ENCODE measurements at places on chromosomes 12 and 14.

GRCh38 chr12:67222302-67222701 is 46.9 kb upstream of the CAND1 start:
- no peak for DNase-seq

DNA sequence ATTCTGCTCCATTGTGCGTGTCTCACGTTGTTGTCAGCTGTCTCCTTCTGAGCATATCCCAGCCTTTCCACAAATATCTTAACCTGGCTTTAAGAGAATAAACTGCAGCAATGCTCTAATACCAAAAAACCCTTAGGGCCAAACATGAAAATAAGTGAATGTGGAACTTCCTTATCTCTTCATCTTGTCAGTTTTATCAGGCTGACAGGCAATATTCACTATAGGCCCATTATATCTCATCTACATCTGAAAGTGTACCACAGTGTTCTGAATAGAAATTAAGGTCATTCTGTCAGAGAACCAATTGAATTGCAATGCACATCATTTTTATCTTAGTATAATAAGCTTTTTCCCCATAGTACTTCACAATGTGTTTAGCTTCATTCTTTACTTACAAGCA is 933.1 kb upstream of the FBXO33 start:
- DNase-seq, result no peak

DNA sequence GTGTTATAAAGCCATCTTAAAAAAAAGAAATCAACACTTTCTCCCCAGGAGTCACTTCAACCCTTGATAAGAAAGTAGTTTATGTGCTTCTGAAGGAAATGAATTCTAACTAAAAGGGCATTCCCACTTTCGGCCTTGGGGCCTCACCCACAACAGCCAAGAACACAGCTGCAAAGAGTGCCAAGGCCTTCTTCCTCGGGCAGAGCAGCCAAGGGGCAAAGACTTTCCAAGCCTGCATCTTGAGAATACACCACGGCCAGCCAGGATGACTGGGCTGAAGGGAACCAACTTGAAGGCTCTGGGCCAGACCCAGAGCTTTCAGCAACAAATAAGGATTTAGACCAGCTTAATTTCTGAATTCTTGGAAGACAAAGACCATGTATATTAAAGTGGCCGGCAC is 60.4 kb upstream of the FOXN3 start:
- DNase-seq, result peak; percentile 45

- no peak for DNase-seq
These were observed 40.5 kb downstream of the ESR2 start for GRCh38 chr14:64253672-64254071.

DNA sequence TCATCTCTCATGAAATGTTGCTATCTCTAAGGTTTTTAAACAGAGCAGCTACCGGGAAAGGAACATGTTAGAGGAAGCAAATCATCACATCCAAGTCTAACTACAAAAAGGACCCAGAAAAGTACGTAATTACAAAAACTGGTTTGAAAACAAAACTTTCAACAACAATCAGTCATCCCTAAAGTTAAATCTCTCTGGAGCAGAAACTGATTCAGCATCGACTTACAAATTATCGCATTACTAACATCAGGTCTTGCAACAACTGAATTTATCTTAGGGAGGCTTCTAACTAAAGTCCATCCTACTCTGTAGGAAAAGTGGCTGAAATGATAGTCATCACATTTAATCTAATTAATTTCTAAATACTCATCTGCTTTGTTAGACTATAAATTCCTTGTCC is 137.0 kb downstream of the MED13L start:
- no peak for DNase-seq

GRCh38 chr12:41333974-41334373 is 145.9 kb downstream of the PDZRN4 start:
- no peak for DNase-seq

DNA sequence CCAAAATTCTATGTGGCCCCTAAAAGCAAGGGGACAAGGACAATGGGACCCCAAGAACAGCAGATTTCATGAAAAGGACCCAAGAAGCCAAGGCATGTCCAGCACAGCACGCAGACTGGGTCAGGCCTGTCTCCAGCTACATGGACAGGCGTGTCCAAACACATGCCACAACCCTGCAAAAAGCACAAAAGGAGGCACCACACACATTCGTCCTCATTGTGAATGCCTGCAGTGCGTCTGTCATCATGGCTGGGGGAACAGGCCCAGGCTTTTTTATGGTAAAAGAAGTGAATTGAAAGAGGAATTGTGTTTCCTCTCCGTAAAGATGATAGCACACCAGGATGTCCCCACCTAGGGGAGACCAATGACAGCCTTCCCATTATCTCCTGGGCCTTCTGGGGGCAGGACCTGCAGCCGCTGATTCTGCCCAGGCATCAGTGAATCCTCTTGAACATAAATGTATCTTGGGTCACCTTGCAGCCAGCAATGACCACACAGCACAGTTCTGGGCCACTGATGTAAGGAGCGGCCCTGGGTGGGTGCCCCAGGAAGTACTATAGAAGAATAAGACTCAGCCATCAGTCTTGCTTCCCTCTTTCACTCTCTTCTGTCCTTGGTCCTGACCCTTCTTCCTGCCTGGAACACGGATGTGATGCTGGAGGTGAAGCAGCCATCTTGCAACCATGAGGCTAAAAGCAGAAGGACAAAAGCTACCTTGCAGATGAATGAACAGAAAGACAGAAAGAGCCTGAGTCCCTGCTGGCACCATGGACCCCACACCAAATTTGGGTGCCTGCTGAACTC is 29.8 kb upstream of the C14orf180 start:
- DNase-seq, result no peak

DNA sequence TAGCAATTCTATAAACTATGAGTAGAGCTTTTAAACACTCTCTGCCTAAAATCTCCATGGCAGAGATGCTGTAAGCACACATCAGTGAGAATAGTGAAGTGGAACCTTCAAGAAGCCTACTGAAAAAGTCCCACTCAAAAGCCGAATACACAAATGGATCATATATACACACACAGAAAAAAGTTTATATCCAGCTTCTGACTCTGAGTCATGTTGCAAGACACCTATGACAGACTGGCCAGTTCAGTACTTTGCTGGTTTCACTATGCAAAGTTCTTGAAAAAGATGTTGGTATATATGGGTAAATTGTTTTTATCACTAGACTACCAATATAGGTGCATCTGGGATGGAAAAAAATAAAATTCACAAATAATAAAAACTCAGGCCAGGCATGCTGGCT is 126.1 kb downstream of the KCNK10 start:
- no peak for DNase-seq

DNA sequence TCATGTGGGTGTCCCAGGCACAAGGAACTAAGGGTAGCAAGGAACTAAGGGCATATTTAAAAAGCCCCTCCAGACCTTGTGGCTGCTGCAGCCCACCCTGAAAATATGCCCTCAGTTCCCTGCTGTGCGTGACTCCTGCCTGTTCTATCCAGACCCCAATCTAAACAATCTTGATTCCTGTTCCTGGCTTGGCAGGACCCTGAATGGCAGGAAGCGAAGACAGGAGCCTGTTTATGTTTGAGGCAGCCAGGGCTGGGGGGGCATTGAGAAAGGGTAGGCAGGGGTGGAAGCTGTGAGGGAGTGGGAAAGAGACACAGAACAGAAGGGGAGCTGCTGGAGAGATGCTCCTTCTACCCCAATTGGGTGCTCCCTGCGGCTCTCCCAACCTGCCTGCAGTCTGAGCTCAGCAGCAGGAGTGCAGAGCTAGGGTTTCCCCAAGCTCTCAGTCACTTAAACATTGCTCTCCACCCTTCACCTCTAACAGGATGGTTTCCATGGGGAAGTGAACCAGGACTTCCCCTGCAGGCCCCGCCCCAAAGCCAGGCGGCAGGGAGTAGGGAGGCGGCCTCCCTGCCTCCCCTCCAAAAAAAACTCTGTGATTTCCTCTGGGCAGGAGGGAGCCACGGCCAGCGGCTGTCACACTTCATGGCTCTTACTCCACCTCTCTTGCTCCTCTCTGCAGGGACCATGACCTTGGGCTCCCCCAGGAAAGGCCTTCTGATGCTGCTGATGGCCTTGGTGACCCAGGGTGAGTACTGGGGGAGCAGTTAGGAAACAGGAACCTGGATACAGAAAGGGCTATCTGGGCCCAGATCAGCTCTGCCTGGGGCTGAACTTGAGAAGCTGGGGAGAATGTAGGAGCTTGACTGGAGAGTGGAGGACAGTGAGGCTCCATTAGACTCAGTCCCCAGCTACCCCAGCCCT is 4.7 kb downstream of the ACVRL1 start:
- peak; percentile 39 for DNase-seq

DNA sequence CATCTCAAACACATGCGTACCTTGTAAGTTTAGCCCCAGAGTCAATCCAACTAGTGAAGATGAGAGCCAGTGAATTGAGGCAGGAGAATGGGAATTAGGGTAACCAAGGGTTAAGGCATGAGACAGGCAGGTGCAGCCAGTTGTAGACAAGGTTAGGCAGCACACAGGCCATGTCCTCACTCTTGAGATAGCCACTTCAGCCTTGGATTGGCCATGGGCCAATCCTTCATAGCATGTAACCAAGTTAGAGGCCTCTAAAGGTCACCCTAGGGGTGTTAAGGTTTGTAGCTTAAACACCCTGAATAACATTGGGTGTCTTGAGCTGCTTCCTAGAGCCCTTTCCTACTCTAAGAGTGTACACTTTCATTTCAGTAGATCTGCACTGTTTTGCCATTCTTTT is 208.2 kb upstream of the RBM19 start:
- DNase-seq, result no peak

DNA sequence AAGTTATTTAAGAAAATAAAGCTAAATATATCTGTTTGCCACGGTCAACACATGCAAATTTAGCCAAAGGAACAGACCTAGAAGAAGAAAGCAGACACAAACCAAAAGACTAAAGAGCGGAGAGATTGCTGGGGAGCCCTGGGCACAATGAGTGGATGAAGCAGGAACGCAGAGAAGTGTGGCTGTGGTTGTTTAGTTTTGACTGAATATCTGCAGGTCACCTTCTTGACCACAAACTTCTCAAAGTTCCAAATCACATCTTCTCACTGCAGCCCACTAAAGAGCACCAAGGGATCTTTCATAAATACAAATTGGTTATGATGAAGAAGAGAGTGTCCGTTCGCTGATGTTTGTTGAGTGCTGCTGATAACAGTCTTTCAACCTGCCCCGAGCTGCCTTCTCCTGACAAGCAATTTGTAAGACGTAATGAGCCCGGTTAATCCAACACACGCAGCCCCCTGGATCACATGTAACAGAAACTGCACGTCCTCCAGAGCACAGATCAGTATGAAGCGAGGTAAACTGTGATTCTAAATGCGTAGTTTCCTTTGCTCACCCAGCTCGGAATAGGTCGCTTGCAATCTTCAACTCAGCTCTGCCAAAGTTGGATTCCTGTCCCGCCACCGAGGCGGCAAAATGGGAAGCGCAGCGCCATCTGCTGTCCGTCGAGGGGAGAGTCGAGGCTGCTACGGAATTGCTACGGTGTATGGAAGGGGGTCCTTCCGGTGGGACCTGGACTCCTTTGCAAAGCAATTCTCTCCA is 120.8 kb downstream of the GXYLT1 start:
- DNase-seq, result peak; percentile 88

DNA sequence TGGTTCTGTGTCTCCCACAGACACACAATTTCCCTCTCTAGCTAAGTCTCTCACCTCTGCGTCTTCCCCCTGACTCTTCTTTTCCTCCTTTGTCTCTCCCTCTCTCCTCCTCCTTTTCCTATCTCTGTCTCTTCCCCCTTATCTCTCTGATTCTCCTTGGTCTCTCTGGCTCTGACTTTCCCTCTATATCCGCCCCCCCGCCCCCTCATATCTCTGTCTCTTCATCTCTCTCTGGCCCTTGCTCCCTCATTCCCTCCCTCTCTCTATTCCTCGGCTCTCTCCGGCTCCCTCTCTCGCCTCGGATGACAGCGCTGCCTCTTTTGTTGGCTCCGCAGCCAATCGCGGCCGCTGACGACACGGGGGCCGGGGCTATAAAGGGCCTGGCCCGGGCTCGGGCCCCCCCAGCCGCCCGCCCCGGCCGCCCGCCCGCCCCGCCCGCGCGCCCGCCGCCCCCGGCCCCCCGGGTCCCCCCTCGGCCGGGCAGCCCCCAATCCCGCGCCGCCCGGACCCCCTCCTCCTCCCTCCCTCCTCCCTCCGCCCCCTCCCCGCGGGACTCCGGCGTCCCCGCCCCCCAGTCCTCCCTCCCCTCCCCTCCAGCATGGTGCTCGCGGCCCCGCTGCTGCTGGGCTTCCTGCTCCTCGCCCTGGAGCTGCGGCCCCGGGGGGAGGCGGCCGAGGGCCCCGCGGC is at the start of gene GDF11:
Gene GDF11, plus strand, starts transcription at position 404 of the 687 bp plus-strand sequence. Its CDS starts 195 bp downstream, at position 599.
- peak; percentile 92 for DNase-seq

- no peak for DNase-seq
These were observed 36.9 kb downstream of the ITPK1 start for GRCh38 chr14:93078870-93079269.

DNA sequence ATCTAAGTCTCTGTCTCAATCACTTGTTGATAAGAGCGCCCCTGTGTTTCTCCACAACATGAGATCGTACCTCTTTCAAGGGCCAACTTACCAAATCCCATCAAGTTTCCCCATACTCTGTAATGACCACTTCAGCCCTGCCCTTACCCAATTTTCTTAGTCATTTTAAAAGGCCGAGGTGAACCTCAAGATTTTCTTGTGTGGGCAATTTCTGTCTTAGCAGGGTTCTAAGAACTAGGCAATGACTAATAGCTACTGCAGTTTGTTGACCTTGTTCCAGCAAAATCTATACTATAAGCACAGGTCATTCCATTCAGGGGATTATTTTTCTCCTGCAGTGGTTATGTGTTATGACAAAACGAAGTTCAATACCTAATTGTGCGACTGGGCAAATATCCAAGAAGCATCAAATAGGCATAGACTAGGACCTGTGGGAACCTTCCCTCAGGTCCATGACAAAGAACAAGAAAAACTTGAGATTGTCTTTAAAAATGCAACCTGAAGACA is 359.8 kb downstream of the PCNX1 start:
- no peak for DNase-seq

DNA sequence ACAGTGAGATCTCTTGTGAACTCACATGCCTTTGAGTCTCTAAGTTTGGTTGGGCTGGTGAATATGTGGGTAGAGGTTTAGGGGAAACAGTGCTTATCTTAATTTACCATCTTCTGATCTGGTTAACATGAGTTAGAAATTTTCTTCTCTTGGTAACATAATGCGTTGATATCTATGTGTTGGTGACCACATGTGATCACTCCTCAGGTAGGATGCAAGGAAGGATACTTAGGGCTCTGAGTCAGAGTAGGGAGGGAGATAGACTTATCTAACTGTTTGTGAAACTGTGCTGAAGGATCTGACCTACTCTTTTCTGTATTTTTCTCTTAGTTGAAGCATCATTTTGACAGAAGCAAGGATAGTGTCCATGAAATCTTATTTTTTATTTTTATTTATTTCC is 23.1 kb downstream of the FAM234B start:
- no peak for DNase-seq

- DNase-seq, result no peak
These were observed 497.7 kb downstream of the FUT8 start for GRCh38 chr14:65910108-65910786.

GRCh38 chr12:100163416-100164152 is 20.9 kb upstream of the BLTP3B start:
- peak; percentile 81 for DNase-seq

DNA sequence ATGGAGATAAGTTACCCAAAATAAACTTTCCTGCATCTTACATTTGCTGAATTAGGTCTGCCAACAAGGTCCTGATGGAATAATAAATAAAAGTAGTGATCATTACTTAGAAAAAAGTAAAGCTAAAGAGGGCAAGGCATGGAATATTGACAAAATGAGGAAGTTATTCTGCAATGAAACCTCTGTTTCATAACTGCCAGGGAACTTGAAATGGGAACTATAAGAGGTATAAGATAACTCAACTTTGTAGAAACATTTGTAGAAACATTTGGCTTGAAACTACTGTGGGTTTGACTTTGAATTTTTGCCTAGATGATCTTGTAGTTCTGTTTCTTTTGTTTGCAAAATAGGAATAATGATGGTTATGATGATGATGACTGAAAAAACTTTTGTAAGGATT is 18.7 kb upstream of the YBX3 start:
- DNase-seq, result no peak

All from right hindlimb (tissue), 1 donor.